Lung (tissue), 17 donors: ENCODE measurements at places on chromosomes 1 and 21. TPM values are rescaled to one million over a fixed set of nuclear protein-coding genes. Genes with fewer than 3 reads are reported as not detected.

The KCNE1 gene
- polyA plus RNA-seq = 5.0 TPM

The ZNF683 gene
- polyA plus RNA-seq = 0.17 TPM

The PLCH2 gene
- 2.1 TPM for polyA plus RNA-seq

The TDRD5 gene
- polyA plus RNA-seq = 0.05 TPM

The ALG14 gene
- 1.6 TPM for polyA plus RNA-seq

DNA sequence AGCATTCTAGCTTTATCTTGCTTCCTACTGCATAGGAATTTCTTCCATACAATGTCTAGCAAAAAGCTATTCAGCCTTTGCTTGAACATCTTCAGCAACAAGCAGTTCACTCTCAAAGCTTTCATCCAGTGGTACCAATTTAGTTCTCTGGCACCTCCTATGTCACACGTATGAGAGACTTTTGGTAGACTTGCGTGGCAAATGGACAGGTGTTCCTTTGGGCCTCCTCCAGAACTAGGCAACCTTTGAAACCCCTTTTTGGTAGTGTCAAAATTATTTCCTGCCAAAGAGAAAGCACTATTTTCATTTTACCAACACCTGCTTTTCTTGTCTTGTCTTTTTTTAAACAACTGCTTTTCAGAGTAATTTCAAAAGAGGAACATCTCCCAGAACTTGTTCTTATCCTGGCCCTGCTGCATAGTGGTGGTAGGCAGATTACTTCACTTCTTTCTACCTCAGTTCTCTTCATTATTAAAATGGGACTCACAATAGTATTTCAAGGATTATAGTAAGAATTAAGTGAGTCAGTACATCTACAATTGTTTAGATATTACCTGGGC, 122.4 kb downstream of the MAST2 start:
- no peak for DNase-seq
- H3K4me1 ChIP-seq = peaks cover 19% of the 10 kb centered on the region
- H3K27me3 ChIP-seq = no peaks in the 10 kb centered on the region
- no peak overlapping the region for H3K4me3 ChIP-seq
- H3K27ac ChIP-seq = peak overlapping the region; percentile 46

GRCh38 chr1:51566260-51566659, 47.2 kb upstream of the EPS15 start:
- no peak overlapping the region for H3K27ac ChIP-seq
- no peaks in the 10 kb centered on the region for H3K27me3 ChIP-seq
- DNase-seq = no peak

DNA sequence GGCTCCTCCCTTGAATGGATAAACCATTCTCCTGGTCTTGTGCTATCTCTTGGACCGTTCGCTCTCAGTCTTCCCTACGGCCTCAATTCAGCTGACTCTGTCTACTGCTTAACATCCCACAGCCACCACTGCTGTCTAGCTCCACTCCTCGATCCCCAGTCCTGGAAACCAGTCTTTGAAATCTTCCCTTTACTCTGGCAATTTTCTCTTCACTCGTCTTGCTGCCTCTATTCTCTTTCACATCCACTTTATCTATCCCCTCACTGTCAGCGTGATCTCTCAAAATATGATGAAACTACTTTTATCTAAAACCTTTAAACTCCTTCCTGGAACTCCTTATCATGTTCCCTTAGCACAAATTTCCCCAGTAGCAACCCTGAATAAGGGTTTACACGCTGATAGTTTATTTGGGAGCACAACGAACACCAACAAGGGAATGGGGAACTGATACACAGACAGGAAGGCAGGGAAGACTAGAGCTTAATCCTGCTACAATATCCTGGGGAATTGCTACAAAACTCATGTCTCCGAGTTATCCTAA, 131.6 kb upstream of the SAMSN1 start:
- H3K27me3 ChIP-seq = no peaks in the 10 kb centered on the region
- H3K4me1 ChIP-seq = no peaks in the 10 kb centered on the region
- H3K36me3 ChIP-seq = no peaks in the 10 kb centered on the region
- no peak for DNase-seq
- H3K27ac ChIP-seq = no peak overlapping the region

DNA sequence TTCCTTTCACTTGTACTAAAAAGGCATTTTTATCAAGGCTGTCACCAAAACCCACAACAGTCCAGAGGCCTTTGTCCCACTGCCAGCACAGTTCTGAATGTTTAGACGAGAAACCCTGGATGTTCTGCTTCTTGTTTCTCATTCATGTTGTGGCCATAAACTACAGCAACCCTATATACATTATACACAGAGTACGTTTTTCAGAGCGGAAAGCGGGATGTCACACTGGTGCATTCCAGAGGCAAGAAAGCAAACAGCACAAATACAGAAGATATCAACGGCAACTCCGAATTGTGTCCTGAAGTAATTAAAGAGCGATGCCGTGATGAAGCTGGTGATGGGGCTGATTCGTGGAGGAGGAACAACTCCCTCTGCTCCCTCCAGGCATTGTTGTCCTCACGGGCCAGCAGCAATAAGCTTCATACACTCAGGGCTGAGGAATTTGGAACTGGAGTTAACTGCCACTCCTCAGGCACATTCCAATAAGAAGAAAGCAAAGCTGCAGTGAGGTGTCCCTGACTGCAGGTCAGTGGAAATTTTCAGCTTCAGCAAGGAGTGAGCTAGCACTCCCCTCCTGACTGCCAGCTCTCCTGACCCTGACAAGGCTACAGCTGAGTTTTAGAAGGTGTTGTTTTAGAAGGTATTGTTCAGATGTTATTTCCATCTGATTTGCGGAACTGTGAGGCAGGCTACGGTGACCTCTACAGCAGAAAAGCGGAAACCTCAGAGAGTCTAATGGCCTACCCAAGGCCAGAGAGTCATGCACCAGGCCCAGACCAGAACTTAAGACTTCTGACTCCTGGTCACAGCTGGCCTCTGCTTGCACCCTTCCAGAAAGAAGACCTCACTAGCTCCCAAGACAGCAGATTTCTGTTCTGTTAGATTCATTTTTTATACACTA, 149.0 kb downstream of the TGFBR3 start:
- H3K27me3 ChIP-seq = no peaks in the 10 kb centered on the region
- DNase-seq = peak; percentile 73
- no peak overlapping the region for H3K4me3 ChIP-seq
- H3K27ac ChIP-seq = peak overlapping the region; percentile 78
- H3K4me1 ChIP-seq = peaks cover 19% of the 10 kb centered on the region

- no peaks in the 10 kb centered on the region for H3K27me3 ChIP-seq
- H3K4me3 ChIP-seq = no peak overlapping the region
- H3K36me3 ChIP-seq = no peaks in the 10 kb centered on the region
- H3K4me1 ChIP-seq = peaks cover 26% of the 10 kb centered on the region
- H3K27ac ChIP-seq = no peak overlapping the region
These were observed 95.2 kb downstream of the KCNJ15 start for GRCh38 chr21:38351961-38352521.

GRCh38 chr21:42258150-42258884, 39.4 kb downstream of the ABCG1 start:
- H3K4me3 ChIP-seq = no peak overlapping the region
- H3K27ac ChIP-seq = no peak overlapping the region
- DNase-seq = peak; percentile 44

GRCh38 chr1:99439433-99440075, 175.3 kb downstream of the PLPPR4 start:
- H3K27ac ChIP-seq = no peak overlapping the region
- H3K4me1 ChIP-seq = no peaks in the 10 kb centered on the region
- no peaks in the 10 kb centered on the region for H3K36me3 ChIP-seq
- DNase-seq = no peak
- H3K27me3 ChIP-seq = no peaks in the 10 kb centered on the region

- H3K27me3 ChIP-seq = no peaks in the 10 kb centered on the region
- no peak for DNase-seq
- no peak overlapping the region for H3K4me3 ChIP-seq
- no peaks in the 10 kb centered on the region for H3K36me3 ChIP-seq
- no peak overlapping the region for H3K27ac ChIP-seq
These were observed 5.7 kb downstream of the RGS5 start for GRCh38 chr1:163197022-163197421.

GRCh38 chr1:26418865-26419349, 8.3 kb downstream of the LIN28A start:
- H3K27ac ChIP-seq = no peak overlapping the region
- no peak for DNase-seq
- H3K4me3 ChIP-seq = no peak overlapping the region

DNA sequence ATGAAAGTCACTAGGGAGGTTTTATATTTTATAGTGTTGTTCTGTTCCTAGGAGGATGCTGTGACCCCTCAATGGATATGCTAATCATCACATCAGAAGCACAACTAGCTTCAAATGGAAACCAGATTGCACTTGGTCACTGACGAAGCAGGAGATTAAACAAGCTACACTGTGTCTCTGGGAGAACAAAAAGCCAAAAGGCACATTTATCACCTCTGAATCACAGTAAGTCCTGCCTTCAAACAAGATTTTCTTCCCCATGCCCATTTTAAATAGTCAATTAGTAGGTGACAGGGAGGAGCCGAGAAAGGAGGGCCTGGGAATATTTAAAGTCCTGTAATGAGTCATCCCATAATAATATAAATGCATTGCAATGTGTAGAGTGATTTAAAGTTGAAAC, 38.1 kb downstream of the RGS2 start:
- H3K27me3 ChIP-seq = no peaks in the 10 kb centered on the region
- no peak overlapping the region for H3K27ac ChIP-seq
- no peak overlapping the region for H3K4me3 ChIP-seq

DNA sequence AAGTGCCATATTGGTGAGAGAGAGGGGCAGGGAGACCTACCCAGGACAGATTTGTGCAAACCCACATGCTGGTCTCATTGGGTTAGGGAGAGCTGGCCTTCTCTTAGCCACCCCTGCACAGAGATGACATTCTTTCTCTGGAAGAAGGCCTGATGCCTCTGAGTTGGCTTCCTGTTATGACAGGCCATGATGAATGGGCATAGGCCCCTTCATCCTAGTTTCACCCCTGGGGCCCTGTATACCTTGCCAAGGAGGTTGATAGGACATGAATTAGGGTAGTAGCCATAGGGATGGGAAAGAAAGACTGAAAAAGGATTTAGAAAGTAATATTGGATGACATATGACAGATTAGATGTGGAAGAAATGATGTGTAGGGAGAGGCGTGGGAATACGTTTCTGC, 46.6 kb downstream of the TENT5C start:
- no peak overlapping the region for H3K27ac ChIP-seq
- H3K36me3 ChIP-seq = no peaks in the 10 kb centered on the region
- no peak for DNase-seq
- no peaks in the 10 kb centered on the region for H3K27me3 ChIP-seq
- no peaks in the 10 kb centered on the region for H3K4me1 ChIP-seq
- no peak overlapping the region for H3K4me3 ChIP-seq

GRCh38 chr1:159067699-159068621, 8.6 kb downstream of the AIM2 start:
- DNase-seq = peak; percentile 4
- H3K36me3 ChIP-seq = no peaks in the 10 kb centered on the region
- H3K27ac ChIP-seq = no peak overlapping the region
- no peaks in the 10 kb centered on the region for H3K27me3 ChIP-seq

DNA sequence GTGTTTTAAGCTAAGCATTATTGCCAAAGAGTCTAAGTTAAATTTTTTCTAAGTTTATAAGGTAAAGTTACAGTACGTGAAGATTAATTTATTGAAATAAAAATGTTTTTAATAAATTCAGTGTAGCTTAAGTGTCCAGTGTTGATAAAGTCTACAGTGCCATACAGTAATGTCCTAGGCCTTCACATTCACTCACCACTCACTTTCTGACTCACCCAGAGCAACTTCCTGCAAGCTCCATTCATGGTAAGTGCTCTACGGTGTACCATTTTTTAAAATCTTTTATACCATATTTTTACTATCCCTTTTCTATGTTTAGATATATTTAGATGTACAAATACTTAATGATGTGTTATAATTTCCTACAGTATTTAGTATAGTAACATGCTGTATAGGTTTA, 173.2 kb downstream of the CACNA1E start:
- H3K4me1 ChIP-seq = no peaks in the 10 kb centered on the region
- no peaks in the 10 kb centered on the region for H3K36me3 ChIP-seq
- no peak overlapping the region for H3K4me3 ChIP-seq
- no peak overlapping the region for H3K27ac ChIP-seq

DNA sequence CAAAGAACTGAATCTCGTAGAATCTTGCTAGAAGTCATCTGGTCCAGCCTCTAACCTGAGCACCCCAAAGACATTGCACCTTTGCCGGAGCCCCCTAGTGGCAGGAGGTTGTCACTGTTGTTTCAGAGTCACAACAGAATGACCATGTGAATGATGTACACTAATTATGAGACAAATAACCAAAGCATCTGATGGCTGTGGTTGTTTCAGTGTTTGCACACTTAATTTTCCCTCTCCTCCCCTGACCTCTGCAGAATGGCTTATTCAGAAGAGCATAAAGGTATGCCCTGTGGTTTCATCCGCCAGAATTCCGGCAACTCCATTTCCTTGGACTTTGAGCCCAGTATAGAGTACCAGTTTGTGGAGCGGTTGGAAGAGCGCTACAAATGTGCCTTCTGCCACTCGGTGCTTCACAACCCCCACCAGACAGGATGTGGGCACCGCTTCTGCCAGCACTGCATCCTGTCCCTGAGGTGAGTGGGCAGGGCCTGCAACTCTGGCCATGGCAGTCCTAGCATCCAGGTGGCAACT, 26.4 kb downstream of the TRAF5 start:
- H3K27ac ChIP-seq = no peak overlapping the region
- H3K27me3 ChIP-seq = no peaks in the 10 kb centered on the region
- no peaks in the 10 kb centered on the region for H3K4me1 ChIP-seq

GRCh38 chr1:94463765-94464330, 45.7 kb downstream of the ABCD3 start:
- no peak overlapping the region for H3K27ac ChIP-seq
- peak; percentile 32 for DNase-seq
- H3K36me3 ChIP-seq = peaks cover 11% of the 10 kb centered on the region
- H3K4me1 ChIP-seq = no peaks in the 10 kb centered on the region
- H3K27me3 ChIP-seq = no peaks in the 10 kb centered on the region
